ENCODE measurements at places on chromosomes 5 and 9.

DNA sequence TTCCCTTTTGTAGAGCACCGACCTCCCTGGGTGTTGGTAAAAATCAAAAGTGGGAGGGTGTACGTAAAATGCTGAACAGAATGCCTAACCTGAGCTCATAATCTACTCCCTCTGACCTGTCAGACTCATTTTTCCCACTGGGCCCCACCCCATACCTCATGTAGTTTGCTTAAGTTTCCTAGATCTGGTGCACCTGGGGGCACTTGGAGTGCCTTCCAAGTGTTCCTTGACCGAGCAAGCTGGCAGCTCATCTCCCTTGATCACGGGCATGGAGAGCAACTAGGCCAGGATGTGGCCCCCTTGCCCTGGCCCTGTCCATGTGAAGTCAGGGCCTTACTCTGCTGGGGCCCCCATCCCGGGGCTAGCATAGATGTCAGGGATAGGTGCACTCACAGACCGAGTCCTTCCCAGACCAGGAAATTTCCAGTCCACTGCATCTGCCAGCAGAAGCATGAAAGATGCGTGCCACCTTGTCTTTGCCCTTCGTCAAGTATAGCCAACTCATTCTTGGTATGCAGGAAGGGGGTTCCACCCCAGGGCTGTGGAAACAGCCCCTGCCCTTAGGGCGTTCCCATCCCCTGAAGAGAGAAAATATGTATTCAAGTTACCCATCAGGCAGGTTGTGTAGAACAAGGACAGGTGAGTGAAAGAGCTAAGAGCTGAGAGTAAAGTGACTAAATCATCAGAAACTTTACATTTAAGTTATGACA, 41.9 kb downstream of the SLC22A5 start:
- peak; percentile 65 for ATAC-seq

DNA sequence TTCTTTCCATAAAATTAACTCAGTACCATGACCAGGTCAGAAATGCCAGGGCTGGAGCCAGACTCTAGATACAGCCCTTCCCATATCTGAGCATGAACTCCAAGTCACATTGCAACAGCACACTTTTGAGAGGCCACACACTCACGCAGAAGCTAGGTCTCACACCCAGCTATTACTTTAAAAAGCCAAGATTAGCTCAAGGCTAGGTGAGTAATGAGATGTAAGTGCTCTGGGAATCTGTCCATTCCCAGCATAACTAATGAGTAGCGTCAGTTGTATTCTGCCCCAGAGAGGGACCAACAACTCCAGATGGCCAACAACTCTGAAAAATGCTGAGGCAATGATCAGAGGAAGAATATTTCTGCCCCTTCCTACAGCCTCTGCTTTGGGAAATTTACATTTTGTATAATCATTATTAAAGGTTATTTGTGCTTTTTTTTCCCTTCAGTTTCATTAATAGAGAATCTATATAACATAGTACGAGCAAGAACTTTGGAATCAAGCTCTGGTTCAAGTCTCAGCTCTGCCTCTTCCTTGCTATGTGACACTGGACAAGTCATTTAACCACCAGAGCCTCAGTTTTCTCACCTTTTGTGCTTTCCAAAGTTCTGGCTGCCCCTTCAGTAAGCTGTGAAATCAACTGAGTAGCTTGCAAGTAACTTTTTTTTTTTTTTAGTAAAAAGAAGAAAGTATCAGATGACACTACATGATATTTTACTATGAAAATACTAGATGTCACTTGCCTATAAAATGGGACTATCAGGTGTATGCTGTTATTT, 118.3 kb downstream of the NR6A1 start:
- ATAC-seq = peak; percentile 95

- ATAC-seq = no peak
Measured at GRCh38 chr5:118862596-118862995, 125.8 kb downstream of the DTWD2 start.

DNA sequence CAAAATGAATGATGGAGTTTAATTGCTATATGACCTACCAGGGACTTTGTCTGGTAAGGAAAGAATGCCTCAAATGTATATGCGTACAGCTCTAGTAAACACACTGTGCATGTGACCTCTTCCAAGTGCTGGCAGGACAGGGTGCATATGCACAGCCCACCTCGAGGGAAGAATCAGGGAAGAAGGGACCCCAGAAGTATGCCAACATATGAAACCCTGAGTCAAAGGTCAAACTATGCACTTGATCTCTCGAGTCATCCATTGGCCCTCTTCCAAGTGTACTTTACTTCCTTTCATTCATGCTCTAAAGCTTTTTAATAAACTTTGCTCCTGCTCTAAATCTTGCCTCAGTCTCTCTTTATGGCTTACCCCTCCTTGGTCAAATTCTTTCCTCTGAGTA, 804.6 kb upstream of the COX7C start:
- ATAC-seq = no peak

DNA sequence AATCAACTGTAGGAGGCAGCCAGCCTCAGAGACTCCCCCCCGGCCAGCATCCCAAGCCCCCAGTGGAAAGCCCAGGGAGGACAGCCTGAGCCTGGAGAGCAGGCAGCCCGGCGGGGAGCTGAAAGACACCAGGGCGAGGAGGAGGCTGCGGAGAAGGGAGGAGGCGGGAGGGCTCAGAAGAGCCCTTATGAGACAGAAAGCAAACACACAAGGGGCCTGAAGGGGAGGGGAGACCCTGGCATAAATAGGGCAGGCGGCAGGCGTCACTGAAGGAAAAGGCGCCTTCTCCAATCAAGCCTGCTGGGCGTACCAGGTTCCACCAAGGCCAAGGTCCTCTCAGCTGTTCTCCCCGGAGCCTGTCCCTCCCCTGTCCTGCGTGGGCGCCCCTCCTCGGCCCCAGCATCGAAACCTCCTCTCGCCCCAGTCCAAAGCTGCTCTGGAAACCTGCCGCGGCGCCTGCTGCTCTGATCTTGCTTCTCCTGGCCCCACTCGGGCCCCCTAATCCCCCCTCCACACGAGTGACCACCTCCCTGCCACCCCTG, 1.3 kb downstream of the SLC9A3 start:
- no peak for ATAC-seq

- no peak for ATAC-seq
Measured at GRCh38 chr5:149079883-149080282, 17.0 kb upstream of the SH3TC2 start.

- no peak for ATAC-seq
Measured at GRCh38 chr9:134555094-134555650, 86.4 kb upstream of the COL5A1 start.

DNA sequence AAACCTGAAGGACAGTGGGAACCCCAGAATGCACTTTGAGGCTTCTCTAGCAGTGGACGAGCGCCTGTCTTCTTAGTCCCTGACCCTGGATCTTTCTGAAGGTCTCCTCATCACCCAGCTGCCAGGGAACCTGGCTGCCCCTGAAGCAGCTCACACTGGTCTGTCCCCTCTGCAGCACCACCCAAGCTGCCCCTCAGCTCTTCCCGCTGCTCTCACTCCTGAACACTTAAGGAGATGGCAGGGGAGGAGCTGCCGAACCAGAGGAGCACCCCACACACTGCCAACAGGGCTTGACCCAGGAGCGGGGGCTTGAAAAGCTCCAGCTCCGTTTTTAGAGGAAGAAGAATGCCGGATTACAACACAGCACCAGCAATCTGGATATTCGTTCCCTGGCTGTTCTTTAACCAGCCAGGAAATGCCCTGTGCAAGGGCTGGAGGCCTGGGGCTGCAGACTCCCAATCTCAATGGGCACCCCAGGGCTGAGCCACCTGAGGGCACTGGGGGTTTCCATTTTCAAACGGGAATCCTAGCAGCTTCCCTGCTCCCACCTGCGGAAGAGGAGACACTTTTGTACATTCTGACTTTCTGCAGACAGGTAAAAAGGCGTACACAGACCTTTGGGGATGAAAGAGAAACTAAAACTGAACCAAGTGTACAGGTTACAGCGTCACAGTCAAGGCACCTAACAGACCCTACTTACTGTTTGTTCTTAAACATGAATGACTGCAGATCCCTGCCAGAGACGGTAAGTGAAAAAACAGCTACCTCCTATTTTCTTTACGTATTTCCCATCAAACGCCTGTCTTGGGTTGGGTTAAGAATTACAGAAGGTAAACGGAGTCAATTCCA, 36.3 kb downstream of the GOLM1 start:
- ATAC-seq = no peak

DNA sequence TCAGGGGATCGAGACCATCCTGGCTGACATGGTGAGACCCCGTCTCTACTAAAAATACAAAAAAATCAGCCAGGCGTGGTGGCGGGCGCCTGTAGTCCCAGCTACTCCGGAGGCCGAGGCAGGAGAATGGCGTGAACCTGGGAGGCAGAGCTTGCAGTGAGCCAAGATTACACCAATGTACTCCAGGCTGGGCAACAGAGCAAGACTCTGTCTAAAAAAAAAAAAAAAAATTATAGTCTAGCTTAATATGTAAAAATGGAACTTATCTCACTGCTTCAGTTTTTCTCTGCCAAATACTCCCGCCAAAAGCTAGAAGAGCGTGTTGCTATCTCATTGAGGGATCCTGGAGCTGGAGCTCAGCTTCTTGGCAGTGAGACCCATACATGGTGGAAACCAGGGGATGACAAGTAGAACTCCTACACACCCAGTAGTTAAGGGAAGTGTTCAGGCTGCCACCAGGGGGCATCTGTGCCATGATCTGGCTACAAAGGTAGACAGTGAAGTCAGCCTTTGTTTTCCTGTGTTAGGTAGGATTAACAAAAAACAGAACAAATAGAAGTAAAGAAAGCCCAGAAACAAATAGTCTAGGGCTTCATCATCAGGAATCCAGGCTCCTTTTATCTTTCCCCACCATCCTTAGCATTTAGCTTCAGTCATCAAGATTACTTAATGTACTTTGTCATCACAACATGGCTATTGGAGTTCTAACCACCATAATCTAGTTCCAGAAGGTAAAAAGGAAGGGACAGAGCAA, 33.6 kb upstream of the GLIPR2 start:
- ATAC-seq = peak; percentile 94

GRCh38 chr5:133938039-133938821, 30.2 kb downstream of the C5orf15 start:
- ATAC-seq = no peak

DNA sequence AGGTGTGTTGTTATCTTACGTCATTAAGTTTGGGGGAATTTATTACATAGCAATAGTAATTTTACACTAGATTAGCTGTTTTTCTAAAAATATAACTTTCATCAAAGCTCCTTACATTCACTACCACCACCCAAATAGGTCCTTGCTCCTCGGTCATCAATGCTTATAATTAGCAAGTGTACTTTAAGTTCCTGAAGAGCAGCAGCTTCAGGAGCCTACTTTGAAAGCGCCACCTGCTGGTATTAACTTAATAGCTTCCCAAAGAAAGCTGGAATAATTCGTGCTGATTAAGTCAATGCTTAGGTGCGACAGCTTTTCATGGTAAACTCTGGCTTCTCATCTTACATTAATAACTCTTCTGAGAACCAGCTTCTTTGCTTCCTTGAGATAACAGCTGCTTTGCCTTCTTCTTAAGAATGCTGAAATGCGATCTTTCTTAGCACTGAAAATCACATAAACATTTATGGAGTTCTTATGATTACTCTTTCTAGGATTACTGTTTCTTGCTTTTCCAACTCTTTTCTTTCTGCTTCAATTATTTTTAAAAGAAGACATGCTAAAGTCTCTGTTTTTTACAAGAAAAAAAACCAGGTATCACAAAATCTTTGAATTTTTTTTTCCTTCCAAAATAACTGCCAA, 10.0 kb upstream of the C5 start:
- peak; percentile 62 for ATAC-seq

- no peak for ATAC-seq
Measured at GRCh38 chr5:167244583-167244982, 1046.9 kb upstream of the WWC1 start.

DNA sequence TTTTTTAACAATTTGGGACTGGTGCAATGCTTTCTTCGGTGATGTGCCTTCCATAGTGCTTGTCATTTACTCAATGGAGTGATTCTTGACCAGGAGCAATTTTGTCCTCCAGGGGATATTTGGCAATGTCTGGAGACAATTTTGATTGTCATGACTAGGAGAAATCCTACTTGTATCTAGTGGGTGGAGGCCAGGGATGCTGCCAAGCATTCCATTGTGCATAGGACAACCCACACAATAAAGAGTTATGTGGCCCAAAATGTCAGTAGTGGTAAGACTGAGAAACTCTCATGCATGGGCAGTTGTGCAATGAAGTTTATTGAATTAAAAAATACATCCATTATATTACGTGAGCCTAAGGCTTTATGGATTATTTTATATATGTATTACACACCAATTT, 70.5 kb downstream of the FOCAD start:
- peak; percentile 13 for ATAC-seq

DNA sequence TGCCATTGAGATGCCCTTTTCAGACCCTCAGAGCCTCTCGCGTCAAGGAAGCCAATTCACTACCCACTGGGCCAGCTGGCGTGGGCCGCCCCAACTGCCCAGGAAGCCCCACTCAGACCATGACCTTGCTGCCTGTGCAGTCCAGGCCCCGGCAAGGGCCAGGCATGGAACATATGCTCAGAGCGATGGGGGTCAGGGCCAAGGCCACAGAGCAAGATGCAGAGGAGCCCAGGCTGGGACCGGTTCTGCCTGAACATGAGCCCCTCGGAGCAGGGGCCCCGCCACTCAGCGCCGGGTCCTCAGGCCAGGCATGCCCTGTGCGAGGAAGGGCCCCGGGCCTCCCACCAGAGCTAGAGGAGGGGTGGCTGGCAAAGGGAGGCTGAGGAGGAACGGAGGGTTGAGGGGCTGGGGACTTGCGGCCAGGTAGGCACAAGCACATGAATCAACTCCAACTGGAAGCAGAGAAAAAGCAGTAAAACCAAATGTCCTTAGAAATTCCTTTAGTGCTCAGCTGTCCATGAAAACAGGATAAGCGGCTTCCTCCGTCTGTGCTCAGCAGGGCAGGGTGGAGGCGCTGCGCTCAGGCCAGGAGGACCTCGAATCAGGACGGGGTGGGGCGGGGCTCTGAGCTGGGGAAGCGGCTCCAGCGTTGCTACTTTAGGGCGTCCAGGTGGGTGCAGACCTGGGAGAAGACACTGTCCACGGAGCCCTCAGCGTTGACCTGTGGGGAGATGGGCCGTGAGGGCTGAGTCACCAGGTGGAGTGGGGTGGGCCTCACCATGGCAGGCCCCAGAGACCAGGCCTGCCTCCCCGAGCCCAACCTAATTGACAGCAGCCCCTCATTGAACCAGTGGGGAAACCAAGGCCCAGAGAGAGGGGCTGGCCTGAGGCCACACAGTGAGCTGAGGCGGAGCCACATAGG, 9.9 kb downstream of the AK1 start:
- peak; percentile 7 for ATAC-seq

GRCh38 chr9:93127395-93127911, 6.6 kb downstream of the NINJ1 start:
- ATAC-seq = no peak

- ATAC-seq = peak; percentile 53
Measured at GRCh38 chr5:518721-519120, 5.5 kb downstream of the SLC9A3 start.

Measured in esophagus mucosa (tissue), 1 donor.